ENCODE measurements at places on chromosomes 6 and 20.

DNA sequence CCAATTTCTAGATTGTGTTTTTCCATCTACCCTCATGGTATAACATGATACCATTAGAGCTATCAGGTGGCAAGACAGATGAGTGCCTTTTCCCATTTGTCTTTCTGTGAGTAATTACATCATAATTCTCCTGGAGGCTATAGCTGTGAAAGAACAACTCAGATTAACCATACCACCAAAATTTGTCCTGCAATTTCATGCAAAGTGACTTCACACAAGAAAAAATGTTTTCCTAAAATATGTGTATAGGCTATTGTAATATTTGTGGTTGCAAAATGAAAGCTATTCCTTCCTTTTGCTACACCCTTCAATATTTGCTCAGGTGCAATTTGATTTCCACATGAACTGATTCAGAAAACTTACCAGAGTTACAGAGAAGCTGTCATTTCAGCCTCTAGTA, 547.7 kb upstream of the ID4 start:
- DNase-seq, result no peak

- no peak for DNase-seq
These were observed 55.7 kb upstream of the NKX2-2 start for GRCh38 chr20:21569586-21569985.

DNA sequence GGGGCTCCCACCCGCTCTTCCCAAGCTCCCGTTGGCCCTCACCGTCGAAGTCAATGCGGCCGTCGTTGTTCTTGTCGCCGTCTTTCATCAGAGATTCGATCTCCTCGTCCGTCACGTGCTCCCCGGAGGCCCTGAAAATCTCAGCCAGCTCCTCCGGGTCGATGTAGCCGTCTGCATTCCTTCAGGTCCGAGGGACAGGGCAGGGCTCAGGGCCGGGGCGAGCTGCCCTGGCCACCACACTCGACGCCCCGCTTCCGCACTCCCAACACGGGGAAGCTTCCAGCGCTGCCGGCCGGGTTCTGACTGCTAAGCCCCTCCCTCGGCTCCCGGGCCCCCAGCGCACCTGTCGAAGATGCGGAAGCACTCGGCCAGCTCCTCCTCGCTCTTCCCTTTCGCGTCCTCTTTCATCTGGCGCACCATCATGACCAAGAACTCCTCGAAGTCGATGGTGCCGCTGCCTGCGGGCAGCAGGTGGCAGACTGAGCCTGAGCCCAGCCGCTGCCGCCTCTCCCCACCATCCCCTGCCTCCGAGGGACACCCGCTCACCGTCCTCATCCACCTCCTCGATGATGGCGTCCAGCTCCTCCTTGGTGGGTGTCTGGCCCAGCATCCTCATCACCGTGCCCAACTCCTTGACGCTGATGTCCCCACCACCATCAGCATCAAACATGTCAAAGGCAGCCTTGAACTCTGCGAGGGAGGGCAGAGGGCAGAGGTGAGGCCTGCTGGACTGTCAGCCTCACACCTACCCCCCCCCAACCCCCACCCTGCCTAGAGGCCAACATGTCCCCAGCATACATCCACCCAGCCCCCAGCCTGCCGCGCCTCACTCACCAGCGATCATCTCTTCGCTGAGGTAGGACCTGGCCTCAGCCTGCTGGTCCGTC, 2.9 kb downstream of the TNNC2 start:
- DNase-seq, result peak; percentile 50

- no peak for DNase-seq
These were observed 756 bp downstream of the MOXD1 start for GRCh38 chr6:132400555-132400882.

GRCh38 chr6:130118236-130118635, 99.9 kb downstream of the L3MBTL3 start:
- no peak for DNase-seq

All from CD8-positive, alpha-beta T cell (primary cell).